Osteocyte (in vitro differentiated cells): ENCODE measurements at places on chromosomes 3 and 15.

DNA sequence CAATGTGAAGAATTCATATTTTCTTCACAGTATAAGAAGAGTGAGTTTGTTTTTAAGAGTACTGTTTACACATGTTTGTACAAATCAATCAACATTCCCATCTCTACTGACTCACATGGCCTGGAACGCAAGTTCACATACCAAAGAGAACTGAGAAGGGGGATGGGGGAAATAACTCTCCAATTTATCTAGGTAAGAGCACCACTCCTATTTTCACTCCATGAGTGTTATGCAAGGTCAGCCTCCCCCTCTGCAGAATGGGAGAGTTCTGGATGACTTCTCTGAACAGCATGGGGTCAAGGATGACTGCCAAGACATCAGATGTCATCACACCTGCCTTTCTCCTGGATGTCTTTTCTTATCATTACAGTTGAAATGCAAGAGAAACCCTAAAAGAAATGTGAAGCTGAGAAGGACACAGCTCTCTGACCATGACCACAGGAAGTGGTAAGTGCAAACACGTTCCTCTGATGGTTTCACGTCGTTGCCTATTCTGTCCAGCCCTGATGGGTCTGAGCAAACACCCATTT is 95.2 kb downstream of the SEMA6D start:
- DNase-seq: peak; percentile 3

GRCh38 chr3:58737644-58738043 is 71.1 kb upstream of the FAM3D start:
- no peak for DNase-seq

DNA sequence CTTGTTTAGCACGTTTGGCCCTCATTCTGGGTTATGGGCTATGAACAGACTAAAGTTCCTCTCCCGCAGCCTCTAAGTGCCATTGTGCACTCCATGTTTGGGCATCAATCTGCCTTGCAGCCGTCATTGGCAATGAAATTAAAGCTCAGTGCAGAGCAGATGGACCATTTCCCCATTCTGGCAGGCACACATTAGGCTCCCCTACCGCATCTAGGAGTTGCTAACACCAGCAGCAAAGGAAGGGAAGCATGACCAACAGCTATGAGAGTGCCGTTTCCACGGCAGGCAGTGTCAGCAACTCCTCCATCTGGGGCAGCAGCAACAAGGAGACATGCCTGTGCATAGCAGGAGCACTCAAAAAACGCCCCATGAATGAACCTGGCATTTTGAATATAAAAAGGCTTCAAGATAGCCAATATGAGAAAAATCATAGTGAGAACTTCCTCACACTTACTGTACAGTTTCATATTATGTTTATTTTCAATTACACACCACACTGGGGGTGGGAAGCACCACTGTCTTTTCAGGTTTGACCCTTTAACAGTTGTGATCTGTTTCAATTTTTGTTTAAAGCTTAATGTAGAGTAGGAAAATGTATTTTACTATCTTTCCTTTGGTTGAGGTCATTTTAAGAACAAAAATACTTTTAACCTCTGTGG is 218.7 kb downstream of the KCNMB2 start:
- DNase-seq: no peak

DNA sequence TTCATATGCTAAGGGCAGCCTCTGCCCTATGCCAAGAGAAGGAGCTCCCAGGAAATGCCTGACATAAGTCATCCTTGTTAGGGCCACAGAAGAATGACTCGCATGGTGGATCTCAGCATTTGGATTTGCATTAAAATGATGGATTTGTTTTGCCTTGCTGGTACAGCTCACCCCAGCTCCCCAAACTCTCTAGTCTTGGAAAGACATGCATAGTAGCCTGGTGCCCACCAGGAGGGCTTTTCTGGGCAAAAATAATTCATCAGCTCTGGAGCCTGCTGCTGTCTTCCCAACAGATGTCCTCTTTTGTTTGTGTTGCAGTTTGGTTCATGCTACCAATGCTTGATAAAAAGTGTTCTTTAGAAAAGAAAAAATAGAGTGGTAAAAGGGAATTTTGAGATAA is 833.0 kb downstream of the AGBL1 start:
- DNase-seq: no peak

DNA sequence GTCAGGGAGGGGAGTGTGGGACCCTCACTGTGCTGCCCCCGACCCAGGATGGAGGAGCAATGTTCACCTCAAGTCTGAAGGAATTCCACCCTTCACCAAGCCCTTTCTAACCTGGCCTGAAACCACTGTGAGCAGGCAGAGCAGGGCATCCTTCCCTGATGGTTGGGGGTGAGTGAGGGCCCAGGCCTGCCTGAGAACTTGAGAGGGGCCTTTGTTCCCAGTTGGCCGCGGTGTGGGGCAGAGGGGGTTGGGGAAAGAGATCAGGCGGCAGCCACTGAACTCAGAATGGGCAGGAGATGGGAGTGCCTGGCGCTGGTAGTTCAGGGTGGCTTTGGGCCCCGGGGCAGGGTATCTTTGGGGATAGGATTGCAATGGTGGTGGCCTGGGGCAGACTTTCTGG is 103.5 kb upstream of the RPL32 start:
- DNase-seq: no peak
